HCEC 1CT (cell line): ENCODE measurements at places on chromosomes 3 and 15.

DNA sequence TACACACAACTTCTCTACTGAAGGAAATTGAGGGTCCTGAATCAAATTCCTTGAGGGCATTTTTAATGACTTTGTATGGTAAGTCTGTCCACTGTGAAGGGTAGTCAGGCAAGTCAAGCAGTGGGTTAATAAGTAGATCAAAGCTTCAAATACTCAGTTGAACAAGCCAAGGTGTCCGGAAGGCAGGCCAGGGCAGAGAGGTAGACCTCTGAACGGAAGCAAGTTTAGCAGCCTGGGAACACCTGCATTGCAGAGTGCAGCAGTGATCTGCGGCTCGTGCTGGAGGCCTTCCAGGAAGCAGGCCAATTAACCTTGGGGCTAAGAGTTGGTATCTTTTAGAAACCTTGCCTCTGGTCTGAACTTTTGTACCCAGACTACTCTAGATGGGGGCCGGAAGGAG lies 143.8 kb downstream of the LRTM1 start:
- no peak for DNase-seq

- no peak for DNase-seq
Observed at GRCh38 chr3:148974726-148975125, 16.6 kb upstream of the GYG1 start.

GRCh38 chr15:52078876-52079700 lies 33.5 kb downstream of the BCL2L10 start:
- peak; percentile 51 for DNase-seq

DNA sequence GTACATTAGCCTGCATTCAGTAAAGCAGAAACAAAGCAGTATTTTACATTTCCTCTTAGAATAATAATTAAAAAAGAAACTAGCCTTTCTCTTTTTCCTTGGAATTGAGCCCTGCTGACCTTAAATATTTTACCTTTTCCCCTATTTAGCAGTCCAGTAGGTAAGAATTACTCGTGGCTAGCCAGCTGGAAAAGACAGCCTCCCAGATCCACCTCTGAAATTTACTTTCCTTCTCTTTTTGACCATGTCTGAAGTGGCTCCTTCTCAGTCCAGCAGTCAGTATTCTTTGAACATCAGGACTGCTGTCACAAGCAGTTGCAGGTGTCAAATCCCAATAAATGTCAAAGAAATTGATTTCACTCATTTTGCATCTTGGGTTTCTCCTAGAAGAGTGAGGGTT lies 311.5 kb upstream of the DCBLD2 start:
- no peak for DNase-seq

DNA sequence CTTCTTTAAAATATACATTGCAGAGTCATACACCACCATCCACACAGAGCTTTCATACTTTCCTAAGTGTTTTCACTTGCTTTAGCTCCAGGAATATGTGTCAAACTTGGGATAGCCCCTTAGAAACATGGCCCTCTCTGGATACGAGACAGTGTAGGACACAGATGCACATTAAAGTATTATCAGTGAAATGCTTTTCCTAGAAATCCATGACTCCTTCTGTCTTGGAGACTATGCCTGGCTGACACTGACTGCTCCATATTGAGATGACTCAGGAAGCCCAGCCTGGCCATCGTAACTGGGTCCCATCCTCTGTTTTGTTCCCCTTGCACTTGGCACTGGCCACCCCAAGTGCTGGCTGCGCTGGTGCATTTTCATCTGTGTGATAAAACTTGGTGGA lies 204.8 kb downstream of the PDZRN3 start:
- no peak for DNase-seq
